ENCODE measurements at places on chromosomes 3 and 15. TPM values are rescaled to one million over a fixed set of nuclear protein-coding genes. Genes with fewer than 3 reads are reported as not detected.

DNA sequence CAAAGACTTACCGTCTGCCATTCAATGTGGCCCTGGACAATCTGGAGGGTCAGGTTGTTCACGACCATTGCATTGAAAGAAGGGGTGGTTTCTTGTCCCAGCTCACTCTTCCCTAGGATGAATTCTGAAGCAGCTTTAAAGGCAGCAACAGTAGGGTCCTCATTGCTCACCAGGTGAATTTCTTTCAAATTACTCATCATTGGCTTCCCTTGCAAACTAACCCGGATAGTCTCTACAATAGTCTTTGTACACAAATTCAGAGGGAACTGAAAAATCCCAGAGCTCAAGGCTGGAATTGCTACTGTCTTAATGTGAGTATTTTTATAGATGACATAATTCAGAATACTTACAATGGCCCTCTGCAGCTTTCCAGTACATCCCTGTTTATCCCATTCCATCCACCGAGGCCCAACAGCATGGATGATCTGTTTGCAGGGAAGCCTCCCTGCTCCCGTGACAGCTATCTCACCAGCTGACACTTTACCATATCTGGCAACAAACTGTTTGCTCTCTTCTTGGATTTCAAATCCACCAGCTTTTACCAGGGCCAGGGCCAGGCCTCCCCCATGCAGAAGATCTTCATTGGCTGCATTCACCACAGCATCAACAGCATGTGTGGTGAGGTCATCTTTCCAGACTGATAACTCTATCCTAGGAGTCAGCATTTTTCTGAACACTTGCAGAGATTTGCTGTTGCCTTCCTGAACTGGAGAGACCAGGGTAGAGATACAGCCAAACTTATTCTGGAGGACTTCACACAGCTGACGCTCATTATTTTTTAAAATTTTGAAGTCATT is 8.6 kb downstream of the PARP9 start:
- DNase-seq: no peak

DNA sequence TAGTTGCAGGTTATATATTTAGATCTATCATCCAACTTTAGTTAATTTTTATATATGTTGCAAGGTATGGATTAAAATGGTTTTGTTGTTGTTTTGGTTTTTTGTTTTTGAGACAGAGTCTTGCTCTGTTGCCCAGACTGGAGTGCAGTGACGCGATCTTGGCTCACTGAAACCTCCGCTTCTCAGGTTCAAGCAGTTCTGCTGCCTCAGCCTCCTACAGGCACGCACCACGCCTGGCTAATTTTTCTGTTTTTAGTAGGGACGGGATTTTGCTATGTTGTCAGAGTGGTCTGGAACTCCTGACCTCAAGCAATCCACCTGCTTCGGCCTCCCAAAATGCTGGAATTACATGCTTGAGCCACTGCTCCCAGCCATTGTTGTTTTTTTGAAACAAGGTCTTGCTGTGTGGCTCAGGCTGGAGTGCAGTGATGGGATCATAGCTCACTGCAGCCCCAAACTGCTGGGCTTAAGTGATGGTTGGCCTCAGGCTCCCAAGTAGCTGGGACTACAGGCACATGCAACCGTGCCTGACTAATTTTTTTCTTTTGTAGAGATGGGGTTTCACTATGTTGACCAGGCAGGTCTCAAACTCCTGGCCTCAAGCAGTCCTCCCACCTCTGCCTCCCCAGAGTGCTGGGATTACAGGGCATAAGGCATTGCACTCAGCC is 92.0 kb downstream of the ZNF609 start:
- DNase-seq: no peak

DNA sequence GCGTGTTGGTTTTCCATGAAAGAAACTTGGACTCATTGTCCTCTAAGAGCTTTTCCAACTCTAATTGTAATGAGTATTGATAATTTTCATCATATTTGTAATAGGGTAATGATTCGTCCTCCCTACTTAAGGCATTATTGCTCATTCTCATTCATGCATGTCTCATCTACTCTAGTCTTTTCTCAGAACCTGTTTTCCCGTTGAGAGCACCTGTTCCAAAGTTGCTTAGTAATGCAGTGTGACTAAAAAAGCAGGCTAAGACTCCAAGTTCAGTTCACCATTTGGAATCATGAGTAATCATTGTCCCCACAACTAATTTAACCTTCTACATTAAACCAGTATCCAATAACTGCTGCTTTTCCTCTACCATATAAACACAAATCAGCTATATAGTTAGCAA is 84.0 kb downstream of the FILIP1L start:
- no peak for DNase-seq

DNA sequence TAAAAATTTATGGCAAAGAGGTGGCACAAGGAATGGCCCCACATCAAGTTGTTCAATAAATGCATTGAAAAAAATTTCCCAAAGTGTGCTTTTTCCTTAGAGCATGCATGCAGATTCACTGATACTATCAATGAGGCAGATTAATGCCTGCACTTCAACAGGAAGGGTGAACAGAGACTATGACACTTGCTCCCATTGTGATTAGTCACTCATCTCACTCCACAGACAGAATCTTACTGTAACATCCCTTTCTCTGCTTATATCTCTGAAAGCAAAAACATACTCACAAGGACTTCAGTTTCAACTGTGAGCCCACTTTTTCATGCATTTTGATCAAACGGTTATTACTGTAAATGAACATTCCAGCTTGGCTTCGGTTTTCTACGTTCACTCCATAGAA is 60.9 kb downstream of the MORC1 start:
- no peak for DNase-seq

DNA sequence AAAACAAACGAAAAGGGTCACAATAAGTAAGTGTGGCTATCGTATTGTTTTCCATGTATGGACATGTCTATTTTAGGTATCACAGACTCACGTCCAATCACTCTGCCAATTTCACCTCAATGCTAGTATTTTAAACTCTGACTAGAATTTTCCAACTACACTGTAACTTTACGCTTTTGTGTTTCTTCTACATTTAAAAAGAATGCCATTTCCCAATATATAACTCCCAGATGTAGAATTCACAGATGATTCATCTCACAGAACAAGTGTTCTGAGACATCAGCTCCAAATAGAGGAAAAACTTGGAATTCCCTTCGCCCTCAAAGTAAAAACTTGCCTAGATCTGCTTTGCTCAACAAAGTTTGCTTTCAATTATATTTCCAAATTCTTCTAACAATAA is 14.2 kb downstream of the LRIG1 start:
- no peak for DNase-seq

- no peak for DNase-seq
Observed at GRCh38 chr3:111863942-111864694, 5.1 kb downstream of the PHLDB2 start.

DNA sequence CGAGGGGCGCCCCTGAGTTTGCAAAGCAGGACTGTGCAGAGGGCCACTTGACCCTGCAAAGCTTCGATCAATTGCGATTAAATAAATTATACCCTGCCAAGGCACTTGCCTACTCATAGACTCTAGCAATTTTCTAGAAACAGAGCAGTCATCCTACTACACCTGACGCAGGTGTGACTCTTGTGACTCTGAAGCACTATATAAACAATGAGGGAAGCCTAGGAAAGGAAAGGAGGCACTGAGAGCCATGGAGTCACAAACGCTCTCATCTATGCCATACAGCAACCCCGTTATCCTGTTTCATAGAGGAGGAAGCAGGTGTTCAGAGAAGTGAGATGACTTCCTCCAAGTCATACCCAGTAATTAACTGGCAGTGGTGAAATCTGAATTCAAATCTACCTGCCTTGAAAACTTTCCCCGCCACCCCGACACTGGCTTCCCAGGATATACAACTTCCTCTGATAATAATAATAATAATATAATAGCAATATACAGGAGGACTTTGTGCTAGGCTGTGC is 14.4 kb downstream of the ARHGEF3 start:
- no peak for DNase-seq

DNA sequence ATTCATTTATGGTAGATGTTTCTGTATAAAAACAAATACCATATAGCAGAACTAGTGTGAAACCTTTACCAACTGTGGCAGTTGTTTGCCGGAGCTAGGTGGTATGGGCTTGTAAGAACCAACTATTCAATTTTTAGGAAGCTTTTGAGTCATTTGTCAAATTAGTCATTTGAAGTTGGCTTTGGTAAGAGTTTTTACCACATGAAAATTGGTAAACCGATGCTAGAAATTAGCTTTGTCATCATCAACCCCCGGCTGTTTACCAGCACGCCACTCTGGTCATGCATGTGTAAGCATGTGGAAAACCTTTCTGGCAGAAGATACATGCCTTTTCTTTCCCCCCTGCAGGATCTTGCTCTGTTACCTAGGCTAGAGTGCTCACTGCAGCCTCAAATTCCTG is 63.3 kb downstream of the IL1RAP start:
- DNase-seq: no peak

GRCh38 chr15:100757661-100758060 is 122.0 kb upstream of the ALDH1A3 start:
- no peak for DNase-seq

- DNase-seq: no peak
Observed at GRCh38 chr3:184448321-184449160, 68.7 kb downstream of the CHRD start.

- no peak for DNase-seq
Observed at GRCh38 chr3:99919694-99920093, 102.0 kb downstream of the CMSS1 start.

DNA sequence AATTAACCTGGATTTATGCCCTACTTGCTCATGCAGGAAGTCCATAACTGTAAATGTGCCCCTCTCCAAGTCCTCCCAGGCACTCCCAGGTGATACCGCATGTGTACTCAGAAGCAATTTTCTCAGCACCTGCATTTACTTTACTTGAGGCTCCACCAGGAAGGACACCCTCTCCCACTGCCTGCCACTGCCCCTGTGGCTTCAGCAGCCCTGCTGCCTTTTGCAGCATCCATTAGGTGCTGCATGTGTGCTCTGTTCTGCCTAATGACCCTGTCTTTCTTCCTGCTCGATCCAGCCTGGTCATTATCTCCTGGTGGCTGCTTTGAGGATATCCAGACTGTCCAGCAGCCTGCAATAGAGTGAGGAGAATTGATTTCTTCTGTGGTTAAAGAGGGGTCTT is 107.6 kb upstream of the SEMA6D start:
- no peak for DNase-seq

- DNase-seq: no peak
Observed at GRCh38 chr3:58924578-58924977, 125.2 kb downstream of the CFAP20DC start.

DNA sequence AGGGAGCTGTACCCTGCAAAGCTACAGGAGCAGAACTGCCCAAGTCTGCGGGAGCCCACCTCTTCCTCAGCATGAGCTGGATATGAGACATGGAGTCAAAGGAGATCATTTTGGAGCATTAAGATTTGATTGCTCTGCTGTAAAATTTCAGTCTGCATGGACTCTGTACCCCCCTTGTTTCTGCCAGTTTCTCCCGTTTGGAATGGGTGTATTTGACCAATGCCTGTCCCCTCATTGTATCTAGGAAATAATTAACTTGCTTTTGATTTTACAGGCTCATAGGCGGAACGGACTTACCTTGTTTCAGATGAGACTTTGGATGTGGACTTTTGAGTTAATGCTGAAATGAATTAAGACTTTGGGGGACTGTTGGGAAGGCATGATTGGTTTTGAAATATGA is 18.3 kb downstream of the RNF13 start:
- DNase-seq: no peak

DNA sequence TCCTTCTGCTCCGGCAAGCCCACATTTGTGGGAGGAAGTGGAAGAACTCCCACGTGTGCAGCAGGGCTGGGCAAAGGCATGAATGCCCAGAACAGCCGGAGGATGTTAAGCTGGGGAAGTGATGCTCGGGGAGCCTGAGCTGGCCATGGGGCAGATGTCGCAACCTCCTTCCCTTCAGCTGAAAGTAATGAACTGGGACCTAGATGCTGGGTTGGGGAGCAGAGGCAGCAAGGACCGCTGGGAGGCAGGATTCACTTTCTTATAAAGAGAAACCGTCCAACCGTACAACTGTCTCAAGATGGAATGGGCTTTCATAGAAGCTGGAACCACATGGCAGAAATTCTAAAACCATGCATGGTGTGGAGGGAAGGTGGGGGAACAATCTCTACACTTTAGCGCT is 290.9 kb downstream of the OCA2 start:
- no peak for DNase-seq

GRCh38 chr3:98702166-98702565 is 61.0 kb upstream of the ST3GAL6 start:
- no peak for DNase-seq

- DNase-seq: no peak
Observed at GRCh38 chr3:174266476-174266875, 592.7 kb upstream of the NAALADL2 start.

DNA sequence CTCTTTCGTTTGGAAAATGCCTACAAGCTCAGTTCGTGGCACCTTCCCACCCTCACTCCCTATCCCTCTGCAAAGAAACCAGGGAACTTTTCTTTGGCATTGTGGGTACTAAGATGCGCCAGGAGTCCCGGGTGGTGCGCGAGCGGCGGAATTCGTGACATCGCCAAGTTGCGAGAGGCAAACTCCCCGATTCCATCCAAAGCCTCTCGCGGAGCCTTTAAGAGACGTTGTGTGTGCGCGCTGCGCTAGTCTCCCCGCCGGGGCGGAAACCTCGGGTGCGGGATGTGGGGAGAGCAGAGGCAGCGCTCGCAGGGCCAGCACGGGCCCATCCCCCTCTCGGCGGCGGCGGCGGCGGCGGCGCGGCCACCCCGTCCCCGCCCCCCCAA is 443 bp upstream of the NR2F2 start:
- DNase-seq: no peak

DNA sequence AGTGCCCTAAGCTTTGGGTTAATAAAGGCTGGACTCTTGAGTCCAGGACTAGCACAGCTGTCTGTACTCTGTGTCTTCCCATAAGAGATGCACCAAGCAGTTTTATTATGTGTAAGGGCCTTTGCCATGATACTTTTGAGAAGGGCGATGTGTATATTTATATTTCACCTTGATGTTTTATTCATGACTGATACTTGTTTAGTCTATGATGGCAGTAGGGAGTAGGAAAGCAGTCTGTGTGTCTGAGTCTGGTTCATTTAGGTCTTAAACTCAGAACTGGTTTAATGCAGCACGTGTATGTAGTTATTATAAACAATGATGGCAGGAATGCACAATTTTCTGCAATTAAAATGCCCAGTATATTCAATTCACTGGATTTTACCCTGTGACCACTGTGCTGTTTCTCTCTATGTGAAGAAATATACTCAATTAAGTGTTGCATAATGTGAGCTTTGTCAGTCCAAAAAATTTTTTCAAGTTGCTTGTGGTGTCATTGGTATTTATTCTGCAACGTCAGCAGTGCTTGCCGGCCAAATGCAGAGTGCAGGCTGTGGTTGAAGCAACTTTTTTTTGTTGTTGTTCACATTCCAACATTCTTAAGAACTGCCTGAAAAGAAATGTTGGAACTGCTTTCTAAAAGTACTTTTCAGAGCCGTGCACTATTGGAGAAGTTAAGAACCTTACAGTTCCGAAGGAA is 423.7 kb upstream of the SEMA6D start:
- DNase-seq: no peak

The TRIM42 gene
- polyA plus RNA-seq: not detected

The BOC gene
- polyA plus RNA-seq: not detected

The GOLGA8T gene
- not detected for polyA plus RNA-seq

The CCR3 gene
- 0.90 TPM for polyA plus RNA-seq

The ZNF774 gene
- polyA plus RNA-seq: not detected

The UACA gene
- 14.9 TPM for polyA plus RNA-seq

The FBN1 gene
- not detected for polyA plus RNA-seq

The ANKUB1 gene
- 0.71 TPM for polyA plus RNA-seq

The SI gene
- polyA plus RNA-seq: not detected

The PLCL2 gene
- polyA plus RNA-seq: 68.1 TPM

All from naive B cell (primary cell).